ENCODE measurements at places on chromosomes 2 and 18.

GRCh38 chr18:46866523-46866922 is 50.8 kb downstream of the PIAS2 start:
- no peak for DNase-seq

DNA sequence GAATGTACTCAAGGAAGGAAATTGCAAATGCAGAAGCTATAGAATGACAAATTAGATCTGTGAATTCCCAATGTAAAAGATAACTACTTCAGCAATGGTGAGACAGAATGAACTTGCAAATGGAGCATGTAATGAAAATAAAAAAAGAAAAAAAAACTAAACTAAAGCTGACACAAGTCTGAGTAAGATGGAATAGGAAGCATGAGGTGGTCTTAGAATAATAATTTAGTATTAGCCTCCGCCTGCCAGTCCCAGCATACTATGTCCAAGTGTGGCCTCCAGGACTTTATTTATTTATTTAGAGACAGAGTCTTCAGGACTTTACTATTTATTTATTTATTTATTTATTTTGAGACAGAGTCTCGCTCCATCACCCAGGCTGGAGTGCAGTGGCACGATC is 37.4 kb upstream of the SLC39A10 start:
- DNase-seq = no peak

DNA sequence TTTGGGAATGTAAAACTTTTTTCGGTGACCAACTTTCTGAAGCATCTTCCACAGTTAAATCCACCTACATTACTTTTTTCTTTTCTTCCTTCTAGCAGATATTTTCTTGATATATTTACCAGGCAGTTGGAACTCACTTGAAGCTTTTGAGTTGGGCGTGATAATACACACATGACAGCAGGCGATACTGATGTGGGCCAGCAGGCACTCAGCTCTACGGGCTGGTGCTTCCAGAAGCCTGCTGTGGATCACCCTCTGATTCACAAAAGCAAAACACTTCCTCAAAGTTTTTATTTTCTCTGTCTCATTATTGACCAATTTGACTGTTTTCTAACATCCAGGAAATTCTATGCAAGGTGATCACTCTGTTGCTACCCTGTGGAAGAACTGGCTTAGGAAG is 22.9 kb downstream of the GRHL1 start:
- no peak for DNase-seq

DNA sequence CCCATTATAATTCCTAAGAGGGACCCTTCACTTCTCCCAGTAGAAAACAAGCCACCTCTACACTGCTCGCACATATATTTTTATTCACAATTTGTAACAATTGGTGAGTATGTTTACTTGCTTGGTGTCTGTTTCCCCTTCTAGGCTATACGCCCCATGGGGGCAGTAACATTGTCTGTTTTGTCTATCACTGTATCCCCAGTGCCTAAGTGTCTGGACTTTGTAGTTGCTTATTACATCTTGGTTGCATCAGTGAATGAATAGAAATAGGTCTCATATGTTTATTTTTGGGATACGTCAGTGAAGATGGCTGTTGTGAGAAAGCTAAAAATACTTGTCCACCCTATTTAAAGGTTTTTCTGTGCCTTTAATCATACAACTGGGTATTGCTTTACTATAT is 87.4 kb upstream of the ITGB6 start:
- no peak for DNase-seq

DNA sequence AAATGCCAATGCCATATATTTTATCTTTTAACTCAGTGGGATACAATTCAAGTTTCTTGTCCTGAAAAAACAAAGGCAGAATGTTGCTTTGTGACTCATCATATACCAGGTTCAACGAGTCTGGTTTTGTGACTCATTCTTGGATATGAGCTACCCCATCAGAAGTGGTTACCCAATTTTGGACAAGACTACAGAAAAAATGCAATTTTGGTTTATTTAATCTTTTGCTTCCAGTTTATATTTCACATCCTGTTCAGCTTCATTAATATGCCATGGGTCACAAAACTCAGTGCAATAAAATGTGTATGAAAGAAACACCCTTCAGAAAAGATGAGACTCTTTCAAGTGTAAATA is 25.0 kb downstream of the FN1 start:
- DNase-seq = no peak

- no peak for DNase-seq
Measured at GRCh38 chr2:160267692-160268091, 67.6 kb upstream of the ITGB6 start.

DNA sequence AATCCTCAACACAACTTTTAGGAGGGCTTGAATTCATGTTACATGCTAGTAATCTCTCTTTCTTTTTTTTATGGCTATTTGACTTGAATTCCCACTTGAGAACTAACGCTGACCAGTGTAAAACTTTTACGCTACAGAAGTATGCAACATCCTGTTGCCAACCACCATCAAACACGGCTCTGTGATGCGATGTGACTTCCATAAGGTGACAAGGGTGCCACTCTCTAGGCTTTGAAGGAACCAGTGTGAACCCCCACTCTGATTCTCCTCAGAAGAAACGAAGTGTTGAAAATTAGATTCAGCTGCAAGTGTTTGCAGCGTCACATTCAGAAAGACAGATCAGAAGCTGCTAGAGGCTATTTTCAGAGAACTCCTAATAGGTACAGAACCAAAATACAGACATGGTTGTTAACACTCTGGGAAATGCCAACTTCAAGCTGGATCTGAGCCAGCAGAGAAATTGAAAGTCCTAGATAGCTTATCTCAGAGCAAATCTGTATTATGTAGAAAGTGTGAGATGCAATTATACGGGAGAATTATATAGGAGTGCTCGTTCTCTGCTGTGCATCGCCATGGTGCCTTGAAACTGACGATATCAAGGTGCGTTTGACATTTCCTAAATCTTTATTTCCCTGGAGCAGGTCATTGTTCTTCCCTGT is 271.2 kb downstream of the LPIN1 start:
- no peak for DNase-seq

DNA sequence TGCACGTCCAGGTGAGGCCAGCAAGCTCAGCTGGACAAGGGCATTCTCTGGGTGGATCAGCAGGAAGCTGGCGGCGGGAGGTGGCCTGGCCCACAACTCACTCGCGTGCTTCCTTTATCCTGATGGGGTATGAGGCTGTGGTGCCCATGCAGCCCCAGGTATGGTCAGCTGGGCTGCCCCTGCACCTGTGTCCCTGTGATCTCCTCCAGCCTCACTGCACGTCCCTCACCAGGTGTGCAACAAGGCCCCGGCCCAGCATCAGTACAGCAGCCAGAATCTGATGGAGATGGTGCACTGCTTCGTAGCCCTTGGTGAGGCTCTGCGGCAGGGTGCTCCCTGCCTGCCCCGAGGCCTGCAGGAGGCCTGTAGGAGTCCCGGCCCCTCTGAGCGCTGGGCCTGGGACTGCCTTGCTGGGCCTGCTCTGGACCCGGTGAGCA is 17.6 kb downstream of the MROH2A start:
- DNase-seq = no peak

GRCh38 chr18:79936641-79937040 is 14.8 kb downstream of the SLC66A2 start:
- no peak for DNase-seq

DNA sequence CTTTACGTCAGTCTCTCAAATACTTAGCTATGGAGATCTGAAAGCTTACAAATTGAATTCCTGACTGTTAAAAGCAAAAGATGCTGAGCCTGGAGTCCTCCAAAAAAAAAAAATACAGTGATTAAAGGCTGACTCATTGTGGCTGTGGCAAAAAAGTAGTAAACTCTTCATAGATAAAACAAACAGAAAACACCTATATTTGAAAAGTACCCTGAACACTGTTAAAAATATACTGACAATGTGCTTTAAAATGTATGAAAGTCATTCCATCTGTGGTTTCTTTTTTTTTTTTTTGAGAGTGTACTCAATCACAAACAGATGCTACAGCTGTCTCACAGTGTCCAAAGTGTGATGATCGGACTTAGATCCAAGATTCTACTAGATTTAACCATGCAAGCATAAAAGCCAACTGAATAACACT is 267.6 kb upstream of the CYP26B1 start:
- no peak for DNase-seq

DNA sequence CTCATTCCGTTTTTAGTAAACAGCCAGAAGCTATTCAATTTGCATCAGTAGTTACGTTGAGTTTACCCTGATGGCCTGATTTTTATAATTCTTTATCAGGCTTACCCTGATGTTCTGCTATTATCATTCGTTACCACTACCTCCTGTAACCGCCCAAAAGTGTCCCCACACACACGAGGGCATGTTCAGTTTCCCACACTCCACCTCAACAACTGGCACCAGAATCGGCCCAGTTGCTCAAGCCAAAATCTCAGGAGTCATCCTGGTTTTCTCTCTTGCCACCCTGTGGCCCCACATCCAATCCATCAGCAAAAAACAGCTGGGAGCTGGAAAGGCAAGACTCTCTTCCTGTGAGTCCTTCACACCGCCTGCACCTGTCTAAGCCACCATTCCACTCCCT is 102.9 kb upstream of the RAB6C start:
- no peak for DNase-seq

DNA sequence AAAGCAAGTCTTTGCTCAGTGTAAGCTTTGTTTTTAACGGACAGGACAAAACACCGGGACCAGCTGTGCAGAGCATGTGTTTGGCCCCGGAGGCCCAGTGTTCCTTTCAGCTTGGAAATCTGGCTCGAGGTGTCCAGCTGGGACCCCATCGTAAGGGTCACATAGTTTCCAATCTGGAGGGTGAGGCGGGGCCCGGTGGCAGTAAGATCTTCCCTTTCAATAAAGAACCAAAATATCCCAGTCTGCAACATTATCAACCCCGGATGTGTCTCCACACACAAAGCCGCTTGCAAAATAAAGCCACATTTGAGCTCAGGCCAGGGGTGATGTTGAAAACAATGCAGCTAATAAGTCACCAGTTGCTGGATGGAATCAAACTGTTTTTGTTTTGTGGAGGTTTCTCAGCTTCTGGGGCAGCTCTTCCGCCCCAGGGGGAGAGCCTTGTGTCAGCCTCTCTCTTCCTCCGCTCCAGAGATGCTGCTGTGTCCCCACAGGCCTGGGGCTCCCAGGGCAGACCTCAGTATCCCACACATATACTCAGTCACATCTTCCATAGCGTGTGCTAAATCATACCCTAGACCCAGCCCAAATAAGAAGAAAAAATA is 138.6 kb upstream of the GLI2 start:
- DNase-seq = no peak

DNA sequence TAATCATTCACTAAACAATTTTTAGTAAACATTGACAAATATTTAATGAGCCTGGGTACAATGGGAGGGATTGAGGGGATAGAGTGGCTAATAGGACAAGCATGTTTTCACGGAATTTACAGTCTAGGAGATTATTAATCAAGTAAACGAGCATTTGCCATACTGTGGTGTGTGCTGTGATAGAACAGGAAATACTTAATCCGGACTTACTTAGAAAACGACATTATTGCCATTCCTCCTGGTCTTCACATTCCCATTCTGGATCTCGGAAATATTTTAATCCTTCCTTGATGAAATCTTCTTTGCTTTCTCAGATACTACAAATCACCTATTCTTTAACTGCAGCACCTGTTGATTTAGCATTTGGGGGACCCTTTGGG is 905 bp downstream of the TTLL4 start:
- no peak for DNase-seq

GRCh38 chr2:166612214-166612613 is 118.2 kb upstream of the SCN7A start:
- no peak for DNase-seq

- no peak for DNase-seq
Measured at GRCh38 chr18:54140641-54141040, 83.8 kb downstream of the MBD2 start.

- DNase-seq = no peak
Measured at GRCh38 chr2:212773808-212774339, 235.3 kb upstream of the ERBB4 start.

- DNase-seq = no peak
Measured at GRCh38 chr18:79111483-79111882, 42.3 kb downstream of the ATP9B start.

DNA sequence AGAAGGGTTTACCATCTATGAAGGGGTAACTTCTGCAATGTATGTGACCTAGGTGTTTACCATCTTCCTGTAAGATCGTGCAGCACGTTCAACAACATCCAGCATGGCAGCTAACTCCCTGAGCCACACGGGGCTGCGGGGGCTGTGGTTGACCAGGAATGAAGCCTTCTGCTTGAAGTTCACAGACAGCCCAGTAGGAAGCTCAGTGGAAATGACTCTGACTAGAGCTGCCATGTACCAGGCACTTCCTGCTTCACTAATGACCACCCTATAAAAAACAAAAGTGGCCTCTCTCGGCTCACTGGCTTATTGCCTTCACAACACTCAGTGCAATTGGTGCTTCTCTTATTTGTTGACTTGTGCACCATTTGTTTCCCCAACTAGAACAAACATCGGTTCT is 99.7 kb upstream of the SMAD7 start:
- no peak for DNase-seq

GRCh38 chr2:183927406-183928325 is 670.7 kb upstream of the ZNF804A start:
- DNase-seq = no peak

GRCh38 chr2:170823088-170823897 is 6.6 kb downstream of the GAD1 start:
- DNase-seq = no peak

DNA sequence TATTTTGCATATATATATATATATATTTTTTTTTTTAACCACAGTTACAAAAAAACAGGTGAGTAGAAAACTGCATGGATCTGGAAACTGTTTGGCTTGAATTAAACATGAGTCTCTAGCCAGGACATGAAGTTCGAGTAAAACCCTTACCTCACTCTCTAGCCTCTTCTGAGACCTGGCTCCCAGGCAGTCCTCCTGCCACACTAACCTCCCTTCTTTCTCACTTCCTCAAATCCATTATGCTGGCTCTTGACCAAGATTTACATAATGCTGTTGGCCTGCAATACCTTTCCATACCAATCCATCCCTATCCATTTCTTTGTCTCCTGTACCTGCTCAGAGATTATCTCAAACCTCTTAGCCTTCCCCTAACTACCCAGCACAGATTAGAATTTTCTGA is 34.0 kb downstream of the PIGN start:
- DNase-seq = no peak

DNA sequence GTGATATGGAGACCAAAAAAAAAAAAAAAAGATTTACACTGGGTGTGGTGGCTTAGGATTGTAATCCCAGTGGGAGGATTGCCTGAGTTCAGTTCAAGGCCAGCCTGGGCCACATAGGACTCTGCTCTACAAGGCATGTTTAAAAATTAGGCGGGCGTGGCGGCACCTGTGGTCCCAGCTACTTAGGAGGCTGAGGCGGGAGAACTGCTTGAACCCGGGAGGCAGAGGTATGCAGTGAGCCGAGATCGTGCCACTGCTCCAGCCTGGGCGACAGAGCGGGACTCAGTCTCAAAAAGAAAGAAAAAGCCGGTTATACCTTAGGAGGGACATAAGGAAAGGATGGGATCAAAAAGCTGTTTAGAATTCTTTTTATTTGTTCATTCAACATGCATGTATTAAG is 707 bp upstream of the SPDYA start:
- DNase-seq = no peak

GRCh38 chr2:98050070-98050469 is 36.9 kb upstream of the VWA3B start:
- DNase-seq = no peak

- DNase-seq = no peak
Measured at GRCh38 chr2:121178730-121179129, 106.3 kb downstream of the TFCP2L1 start.

- no peak for DNase-seq
Measured at GRCh38 chr2:96091711-96092572, 24.4 kb downstream of the ADRA2B start.

Measured in stimulated activated CD8-positive, alpha-beta memory T cell treated with anti-CD3 and anti-CD28 coated beads, Interleukin-4, amount 100 ng/mL, for 4 hours (primary cell).